ENCODE measurements at places on chromosomes 5 and 9.

- no peak for DNase-seq
These were observed 21.0 kb upstream of the GRIA1 start for GRCh38 chr5:153469423-153469822.

DNA sequence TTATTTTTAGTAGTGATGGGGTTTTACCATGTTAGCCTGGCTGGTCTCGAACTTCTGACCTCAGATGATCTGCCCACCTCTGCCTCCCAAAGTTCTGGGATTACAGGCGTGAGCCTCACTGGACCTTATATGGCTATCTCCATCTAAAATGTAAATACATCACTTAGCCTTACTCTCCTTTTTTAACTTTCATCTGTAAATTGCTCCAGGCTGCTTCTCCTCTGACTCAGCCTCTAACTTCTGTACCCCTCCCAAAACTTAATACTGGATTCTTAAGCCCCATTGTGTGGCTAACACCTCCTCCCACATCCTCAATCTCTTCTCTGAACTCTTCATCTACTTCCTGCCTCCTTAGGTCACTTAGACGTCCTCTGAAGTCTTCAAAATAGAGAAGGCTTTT, 4.0 kb downstream of the SNX30 start:
- DNase-seq = no peak

DNA sequence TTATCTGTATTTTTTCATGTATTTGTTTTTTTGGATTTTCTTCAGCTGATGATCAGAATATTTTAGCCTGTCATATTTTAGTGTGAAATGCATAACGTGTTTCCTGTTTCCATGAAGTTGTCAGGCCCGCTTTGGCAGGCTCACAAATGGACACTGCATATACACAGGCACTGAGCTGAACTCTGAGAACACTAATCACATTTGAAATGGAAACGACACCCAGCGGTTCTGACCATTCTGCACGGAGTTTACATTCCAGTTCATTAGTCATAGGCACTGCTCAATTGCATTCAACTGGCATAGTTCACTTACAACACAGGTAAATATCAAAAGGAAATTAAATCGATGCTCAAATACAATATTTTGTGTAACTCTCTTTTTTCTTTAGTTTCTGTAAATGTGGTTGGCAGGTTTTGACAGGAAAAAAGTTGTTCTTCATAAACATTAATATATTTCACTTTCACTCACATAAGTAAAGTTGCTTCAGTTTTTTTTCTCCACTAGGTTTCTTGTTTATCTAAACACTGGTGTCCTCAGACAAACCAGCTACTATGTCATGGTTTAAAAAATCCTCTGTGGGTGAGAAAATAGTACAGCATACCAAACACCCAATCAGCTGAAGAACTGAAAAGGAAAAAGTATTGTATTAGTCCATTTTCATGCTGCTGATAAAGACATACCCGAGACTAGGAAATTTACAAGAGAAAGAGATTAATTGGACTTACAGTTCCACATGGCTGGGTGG, 559.0 kb upstream of the DAP start:
- DNase-seq = no peak

- peak; percentile 90 for DNase-seq
These were observed 4.4 kb upstream of the CREBRF start for GRCh38 chr5:173051746-173052145.

DNA sequence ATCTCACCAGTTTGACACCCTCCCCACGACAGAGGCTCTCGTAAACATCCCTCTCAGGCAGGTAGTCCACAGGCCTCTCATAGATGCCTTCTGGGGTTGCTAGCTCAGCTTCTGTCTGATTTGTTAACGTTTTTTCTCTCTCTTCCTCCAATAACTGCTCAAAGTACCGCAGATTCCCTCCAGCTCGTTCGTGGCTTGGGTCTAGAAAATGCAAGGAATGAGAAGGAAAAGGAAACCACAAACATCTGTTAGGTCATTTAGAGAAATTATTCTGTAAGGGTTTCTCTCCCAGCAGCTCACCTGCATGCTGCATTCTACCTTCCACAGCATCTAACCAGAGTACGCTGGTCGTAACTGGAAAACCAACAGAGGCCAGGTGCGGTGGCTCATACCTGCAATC, 18.5 kb downstream of the P4HA2 start:
- no peak for DNase-seq

- no peak for DNase-seq
These were observed 13.9 kb downstream of the GTF3C5 start for GRCh38 chr9:133044661-133045060.

GRCh38 chr9:4475301-4475700, 15.0 kb upstream of the SLC1A1 start:
- DNase-seq = no peak

DNA sequence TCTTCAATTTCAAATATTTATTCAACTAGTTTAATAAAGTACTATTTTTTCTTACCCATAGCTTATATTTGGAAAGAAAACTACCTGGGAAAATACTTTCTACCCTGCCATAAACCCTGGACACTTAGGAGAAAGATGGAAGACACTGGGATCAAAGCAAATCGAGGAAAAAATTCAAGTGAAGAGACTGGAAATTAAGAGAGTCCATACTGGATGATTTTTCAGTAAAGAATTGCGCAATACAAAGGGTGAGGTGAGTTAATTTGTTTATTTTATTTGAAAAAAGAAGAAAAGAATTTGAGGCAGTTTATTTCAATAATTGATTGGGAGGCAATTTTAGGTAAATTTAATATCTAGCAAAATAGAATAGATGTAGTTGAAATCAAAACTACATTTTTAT, 331.8 kb upstream of the ITGA1 start:
- DNase-seq = no peak

DNA sequence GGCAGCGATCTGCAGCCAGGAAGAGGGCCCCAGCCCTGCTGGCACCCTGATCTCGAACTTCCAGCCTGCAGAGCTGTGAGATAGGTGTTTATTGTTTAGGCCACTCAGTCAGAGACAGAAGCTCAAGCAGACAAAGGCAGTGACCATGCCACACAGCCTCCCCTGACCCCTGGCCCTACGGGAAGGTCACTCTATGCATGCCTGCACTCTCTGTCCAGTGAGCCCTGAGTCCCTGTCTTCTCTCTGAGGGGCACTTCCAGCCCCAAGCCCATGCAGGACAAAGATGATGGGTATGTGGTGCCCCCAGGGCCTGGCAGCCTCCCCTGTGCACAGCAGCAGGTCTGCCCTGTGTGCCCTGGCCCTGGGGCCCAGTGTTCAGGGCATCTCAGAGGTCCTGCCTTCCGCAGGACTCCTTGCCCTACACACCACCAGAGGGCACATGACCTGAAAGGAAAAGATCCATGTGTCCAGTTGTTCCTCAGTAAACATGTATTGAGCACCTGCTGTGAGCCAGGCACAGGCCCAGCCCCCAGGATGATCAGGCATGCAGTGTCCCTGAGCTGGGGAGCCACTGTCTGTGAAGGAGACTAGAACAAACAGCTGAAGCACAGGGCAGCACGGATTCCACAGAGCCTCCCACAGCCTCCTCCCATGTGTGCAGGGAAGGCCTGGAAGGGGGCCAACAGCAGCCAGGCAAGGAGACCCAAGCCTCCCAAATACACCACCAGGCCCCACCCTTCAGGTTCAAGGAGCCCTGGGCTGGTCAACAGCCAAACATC, 109.3 kb downstream of the ATPSCKMT start:
- DNase-seq = no peak

- no peak for DNase-seq
These were observed 195.5 kb upstream of the CLINT1 start for GRCh38 chr5:158054223-158055110.

DNA sequence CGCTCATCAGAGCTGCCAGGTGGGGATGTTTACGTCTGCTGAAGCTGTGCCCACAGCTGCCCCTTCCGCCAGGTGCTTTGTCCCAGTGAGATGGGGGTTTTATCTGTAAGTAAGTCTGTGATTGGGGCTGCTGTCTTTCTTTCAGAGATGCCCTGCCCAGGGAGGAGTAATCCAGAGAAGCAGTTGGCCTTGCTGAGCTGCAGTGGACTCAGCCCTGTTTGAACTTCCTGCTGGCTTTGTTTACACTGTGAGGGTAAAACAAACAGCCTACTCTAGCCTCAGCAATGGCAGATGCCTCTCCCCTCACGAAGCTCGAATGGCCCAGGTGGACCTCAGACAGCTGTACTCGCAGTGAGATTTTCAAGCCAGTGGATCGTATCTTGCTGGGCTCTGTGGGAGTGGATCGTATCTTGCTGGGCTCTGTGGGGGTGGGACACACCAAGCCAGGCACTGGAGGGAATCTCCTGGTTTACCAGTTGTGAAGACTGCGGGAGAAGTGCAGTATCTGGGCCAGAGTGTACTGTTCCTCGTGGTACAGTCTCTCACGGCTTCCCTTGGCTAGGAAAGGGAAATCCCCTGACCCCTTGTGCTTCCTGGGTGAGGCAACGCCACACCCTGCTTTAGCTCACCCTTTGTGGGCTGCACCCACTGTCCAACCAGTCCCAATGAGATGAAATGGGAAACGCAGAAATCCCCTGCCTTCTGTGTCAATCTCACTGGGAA, 530.1 kb upstream of the DMAC1 start:
- no peak for DNase-seq
